Immature natural killer cell (primary cell): ENCODE measurements at places on chromosomes 2 and 18.

DNA sequence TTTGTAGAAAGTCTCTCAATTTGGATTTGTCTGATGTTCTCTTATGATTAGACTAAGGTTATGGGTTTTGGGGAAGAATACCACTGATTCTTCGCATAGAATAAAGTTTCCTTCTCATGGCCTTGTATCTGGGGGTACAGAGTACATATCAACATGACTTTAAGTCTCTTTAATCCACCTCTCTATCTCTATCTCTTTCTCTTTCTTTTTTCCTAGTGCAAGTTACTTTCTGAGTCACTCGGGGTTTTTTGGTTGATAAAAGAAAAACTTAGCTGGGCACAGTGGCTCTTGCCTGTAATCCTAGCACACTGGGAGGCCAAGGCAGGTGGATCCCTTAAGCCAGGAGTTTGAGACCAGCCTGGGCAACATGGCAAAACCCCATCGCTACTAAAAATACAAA is 100.1 kb upstream of the MAP4K3 start:
- DNase-seq = no peak

DNA sequence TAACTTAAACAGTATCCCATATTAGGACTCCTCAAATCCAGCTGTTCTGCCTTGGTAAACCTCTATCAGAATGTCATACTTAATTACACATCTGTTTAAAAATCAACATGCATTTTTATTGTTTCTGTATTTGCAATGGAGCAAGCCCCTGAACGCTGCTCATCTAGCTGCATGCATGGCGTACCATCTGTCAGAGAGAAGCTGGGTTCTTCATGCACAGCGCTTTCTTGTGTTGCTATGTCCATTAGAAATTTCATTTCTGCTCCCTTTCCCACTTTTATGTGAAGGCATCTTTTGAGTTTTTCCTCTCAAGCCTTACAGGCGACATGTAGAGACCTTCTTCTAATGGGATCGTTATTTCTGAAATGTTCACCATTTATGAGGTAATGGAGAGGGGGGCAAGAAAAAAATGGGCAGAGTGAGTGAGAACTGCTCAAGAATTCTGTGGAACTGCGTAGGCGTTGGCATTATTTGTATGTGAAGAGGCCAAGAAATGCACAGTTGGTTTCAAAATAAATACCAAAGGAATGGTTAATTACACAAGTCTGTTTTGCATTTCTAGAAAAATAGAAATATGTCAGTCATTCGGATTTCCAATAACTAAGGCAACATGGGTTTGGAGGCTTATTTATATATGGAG is 31.6 kb downstream of the INSIG2 start:
- DNase-seq = no peak

DNA sequence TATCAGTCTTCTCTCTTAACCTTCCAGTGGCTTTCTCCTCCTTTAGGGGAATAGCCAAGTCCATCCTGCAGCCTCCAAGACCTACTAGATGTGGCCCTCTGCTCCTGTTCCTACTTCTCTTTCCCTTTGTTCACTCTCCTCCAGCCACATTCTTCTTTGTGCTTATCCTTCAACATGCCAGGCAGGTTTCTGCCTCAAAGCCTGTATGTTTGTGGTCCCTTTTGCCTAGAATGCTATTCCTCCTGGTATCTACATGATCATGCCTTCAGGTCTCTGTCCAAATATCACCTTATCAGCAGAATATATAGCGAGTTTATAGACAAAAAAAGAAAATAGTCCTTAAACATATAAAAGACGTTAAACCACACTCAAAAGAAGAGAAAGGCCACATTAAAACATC is 5.5 kb downstream of the LYG2 start:
- DNase-seq = no peak

DNA sequence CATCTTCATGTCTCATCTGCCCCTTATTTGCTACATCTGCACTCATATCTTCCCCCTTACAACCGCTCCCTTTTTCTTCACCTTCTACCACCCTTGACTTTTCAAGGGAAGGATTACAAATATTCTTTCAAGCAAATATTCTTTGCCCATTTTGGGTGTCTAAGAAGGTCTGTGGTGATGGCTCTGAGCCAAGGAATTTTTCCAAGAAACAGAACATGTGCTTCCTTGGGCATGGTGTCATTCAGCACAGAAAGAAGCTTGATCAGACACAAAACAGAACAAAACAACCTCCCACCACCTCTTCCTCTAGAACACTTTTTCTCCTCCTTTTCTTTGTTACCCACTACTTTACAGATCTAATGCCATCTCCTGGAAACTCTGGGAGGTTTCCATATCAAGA is 313.7 kb downstream of the SATB2 start:
- no peak for DNase-seq

DNA sequence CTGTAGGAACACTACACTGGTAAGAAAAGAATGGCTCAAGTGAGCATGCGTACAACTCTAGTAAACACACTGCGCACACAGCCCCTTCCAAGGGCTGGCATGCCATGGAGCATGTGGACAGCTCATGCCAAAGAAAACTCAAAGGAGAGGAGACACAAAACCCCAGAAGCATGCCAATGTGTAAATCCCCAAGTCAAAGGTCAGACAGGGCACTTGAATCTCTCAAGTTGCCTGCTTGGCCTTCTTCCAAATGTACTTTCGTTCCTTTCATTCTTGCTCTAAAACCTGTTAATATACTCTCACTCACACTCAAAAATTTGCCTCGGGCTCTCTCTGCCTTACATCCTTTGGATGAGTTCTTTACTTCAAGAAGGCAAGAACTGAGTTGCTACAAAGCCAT is 365.3 kb downstream of the NBAS start:
- DNase-seq = no peak

DNA sequence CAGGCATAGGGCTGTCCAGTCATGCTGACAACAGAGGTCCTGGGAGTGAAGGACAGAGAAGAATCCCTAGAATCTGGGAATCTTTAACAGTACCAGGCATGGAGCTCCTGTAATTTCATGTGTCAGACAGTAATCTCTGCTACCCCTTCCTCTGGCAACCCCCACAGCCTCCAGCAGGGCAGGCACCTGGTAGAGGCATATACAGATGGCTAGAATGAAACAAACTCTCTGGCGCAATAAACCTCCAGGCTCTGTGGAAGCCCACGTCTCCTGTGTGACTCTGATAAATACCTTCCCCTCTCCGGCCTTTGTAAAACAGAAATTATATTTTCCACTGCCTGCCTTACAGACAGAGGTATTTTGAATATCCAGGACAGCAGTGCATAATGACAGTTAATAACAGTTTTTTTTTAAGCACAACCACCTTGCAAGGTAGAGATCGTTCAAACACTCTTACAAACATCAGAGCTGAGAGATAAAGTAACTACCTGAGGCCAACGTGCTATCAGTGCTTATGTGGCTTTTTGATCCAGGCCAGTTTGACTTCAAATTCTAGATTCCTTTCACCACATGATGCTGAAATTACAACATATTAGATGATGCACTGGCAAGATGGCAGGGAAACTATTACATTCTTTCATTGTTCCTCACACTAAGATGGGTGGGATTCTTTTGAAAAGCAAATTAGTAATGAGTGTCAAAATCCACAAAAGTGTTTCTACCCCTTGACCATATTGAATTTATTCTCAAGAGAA is 47.7 kb upstream of the TMEM247 start:
- DNase-seq = no peak

DNA sequence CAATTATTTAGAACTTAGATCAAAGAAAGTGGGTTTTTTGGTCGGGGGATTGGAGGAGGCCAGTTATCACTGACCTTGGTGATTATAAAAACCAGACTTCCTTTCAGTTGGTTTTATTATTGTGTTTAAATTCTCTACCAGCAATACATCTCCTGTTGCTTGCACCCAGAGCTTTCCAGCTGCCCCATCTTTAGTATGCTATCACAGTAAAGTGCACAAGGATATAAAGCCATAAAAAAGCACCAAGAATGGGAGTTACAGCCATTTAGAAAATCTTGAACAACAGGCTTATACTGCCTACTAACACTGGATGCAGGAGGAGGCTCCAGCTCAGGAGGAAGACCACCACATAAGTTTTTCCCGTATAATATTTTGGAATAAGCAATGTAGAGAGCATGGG is 148.7 kb upstream of the OSR1 start:
- no peak for DNase-seq

GRCh38 chr18:12862467-12862866 is 21.6 kb downstream of the PTPN2 start:
- no peak for DNase-seq
